ENCODE measurements at places on chromosomes 2 and 18. TPM values are rescaled to one million over a fixed set of nuclear protein-coding genes. Genes with fewer than 3 reads are reported as not detected.

DNA sequence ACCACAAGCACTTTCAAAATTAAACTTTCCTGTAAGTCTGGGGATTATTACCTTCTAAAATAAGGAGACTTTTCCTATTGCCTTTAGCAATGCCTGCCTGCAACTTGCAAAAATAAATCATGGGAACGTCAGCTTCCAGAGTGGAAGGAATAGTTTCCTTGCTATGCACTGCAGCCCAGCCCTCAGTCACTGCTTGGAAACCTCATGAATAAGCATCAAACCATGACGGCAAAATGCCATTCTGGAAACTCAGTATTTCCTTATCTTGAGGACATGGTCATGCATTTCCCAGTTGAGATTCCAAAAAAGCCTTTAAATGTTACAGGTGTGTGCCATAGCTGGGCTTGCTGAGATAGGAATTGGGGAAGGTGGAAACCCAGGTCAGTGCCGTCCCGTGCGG lies 84.2 kb upstream of the OTOS start:
- DNase-seq: no peak

DNA sequence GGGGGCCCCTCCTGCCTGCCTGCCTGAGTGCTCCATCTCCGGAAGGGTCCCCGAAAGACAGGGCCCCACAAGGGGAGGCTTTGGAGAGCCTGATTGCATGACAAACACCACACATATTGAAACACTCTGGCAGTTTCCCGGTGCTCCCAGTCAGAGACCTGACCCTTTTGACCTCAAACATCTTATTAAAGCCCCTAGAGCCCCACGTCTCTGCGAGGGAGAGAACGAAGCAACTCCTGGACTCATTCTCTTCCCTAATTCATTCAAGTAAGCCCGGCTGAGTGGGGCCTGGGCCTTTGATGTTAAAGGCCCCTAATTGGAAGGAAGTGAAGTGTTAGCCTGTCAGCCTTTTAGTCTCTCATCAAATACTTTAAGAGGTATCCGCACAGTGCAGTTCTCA lies 335.6 kb downstream of the CYRIA start:
- no peak for DNase-seq

DNA sequence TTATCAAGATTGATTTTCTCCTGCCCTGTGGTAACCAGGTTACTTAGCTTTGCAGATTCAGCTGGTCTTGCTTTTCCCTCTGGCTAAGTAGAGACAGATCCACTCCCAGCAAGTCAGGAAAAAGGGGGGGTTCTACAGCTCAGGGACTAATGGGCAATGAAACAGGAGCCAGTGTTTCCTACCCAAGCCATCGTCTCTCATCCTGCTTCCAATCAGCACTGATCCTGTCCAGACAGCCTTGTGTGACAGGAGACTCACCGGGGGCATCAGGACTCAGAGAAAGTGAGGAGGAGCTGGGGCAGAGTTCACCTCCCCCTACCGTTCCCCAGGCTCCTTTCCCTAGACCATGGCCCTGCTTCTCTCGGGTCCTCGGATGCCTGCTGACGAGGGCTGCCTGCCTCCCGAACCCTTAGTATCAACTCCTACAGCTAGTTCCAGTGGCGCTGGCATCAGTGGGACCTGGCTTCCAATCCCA lies 307.6 kb downstream of the ALK start:
- DNase-seq: no peak

DNA sequence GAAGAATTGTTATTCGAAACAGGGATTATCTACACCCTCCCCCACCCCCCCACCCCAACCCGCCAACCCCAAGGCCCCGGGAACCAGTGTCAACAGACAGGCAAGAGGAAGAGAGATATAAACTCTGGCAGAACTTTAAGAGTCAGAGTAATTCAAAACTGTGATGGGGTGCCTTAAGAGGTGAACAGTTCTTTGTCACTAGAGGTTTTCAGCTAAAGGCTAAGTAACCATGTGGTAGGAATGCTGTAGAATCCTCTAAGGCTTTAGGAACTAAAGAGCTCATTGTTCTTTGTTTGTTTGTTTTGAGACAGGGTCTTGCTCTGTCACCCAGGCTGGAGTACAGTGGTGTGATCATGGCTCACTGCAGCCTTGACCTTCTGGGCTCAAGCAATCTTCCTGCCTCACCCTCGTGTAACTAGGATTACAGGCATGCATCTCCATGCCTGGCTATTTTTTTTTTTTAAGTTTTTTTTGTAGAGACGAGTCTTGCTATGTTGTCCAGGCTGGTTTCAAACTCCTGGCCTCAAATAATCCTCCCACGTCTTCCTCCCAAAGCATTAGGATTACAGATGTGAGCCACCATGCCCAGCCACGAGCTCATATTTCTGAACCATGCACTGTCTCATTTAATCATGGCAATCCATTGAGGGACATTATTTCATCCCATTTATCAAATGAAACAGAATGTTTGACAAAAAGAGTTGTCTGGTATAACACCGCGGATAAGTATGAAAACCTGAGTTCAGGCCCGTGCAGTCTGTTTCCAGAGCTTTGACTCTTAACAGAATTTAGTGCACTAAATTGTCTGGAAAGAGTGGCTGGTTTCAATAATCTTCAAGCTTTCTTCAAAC lies 20.8 kb upstream of the TMEM17 start:
- DNase-seq: no peak

DNA sequence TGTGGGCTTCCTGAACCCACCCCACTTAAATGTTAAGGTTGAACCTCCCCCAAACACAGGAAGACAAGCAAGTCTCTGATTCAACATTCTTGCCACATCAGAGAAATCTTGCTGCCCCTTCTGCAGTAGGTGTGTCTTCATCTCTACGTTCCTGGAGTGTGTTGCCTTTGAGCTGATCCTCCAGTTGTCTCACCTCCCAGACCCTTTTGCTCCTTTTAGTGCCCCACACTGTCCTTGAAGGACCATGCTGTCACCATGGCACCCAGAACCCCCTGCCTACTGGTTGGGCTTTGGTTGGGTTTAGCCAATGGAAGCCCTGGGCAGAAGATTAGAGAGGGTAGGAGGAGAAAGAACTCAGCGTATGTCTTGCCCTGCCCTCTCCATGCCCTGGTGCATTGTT lies 10.7 kb downstream of the CAB39 start:
- no peak for DNase-seq

DNA sequence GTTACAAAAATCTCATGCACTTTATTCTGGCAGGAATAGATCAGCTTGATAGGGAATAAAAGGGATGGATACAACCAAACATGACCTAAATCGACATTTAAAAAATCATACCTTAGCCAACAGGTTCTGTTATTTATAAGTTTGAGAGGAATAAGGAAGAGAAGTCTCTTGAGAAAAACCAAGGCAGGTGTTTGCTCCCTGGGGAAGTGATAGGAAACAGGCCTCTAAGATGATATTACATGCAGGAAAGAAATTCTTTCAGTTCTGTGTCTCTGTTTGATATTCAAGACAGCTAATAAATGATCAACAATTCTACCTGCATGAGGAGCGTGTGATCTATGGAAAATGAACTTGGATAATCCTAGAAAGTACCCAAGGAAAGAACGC lies 184.8 kb upstream of the ZEB2 start:
- no peak for DNase-seq

Gene LINC00305
- not detected for polyA plus RNA-seq

Gene TMEM178A
- 11.0 TPM for polyA plus RNA-seq

Gene SERPINB12
- polyA plus RNA-seq: not detected

Measured in muscle of arm (tissue), 14 donors.